Activated CD4-positive, CD25-positive, alpha-beta regulatory T cell treated with anti-CD3 and anti-CD28 coated beads, Interleukin-2, amount 50 U/mL, for 24 hours (primary cell): ENCODE measurements at places on chromosomes 3 and 15.

DNA sequence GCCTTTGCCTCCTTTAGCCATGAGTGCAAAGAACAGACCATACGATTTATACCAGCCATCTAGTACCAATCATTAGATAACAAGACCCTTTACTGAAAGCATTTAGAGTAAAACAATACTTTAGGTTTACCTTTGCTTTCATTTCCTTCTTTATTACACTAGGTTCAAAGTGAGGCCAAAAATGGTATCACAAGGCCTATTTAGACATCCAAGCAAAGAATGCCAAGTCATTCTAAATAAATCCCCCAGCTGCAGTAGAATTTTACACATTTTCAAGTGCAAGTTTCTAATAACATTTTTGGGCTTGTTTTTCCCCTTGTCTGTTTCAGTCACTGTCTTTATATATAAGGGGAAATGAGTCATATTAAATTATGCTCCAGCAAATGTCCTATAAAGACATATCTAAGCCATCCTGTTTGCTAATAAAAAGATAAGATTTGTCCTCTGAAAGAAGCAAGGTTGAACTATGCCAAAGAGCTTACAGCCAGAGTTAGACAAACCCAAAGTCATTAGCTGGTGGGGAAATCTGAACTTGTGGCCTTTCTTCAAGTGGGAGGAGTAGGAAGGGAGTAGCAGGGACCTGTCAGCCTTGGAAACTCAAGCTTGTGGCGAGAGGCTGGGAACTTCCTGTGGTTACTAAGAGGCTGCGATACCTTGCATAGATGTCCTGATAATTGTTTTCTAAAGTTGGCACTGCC, 232.7 kb downstream of the MECOM start:
- ATAC-seq: no peak

DNA sequence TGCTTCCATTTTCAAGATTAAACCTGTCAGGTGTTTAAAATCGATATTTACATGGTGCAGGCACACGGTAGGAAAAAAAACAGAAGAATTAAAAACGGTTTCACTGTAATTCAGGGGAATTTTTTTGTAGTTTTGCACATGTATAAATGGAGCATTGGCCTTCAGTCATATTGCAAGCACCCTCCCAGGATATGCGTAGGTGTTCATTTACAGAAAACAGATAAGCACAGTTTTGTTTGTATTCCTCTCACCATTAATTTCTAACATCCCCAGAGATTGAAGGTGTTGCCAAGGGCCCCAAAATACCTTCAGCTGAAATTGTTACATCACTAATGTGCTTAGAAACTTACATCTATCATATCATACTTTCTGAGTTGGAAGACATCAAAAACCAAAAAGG, 427.1 kb upstream of the NR2F2 start:
- no peak for ATAC-seq

- ATAC-seq: no peak
Observed at GRCh38 chr3:105956306-105956705, 87.5 kb upstream of the CBLB start.

- ATAC-seq: no peak
Observed at GRCh38 chr3:185595526-185595925, 9.4 kb downstream of the SENP2 start.

DNA sequence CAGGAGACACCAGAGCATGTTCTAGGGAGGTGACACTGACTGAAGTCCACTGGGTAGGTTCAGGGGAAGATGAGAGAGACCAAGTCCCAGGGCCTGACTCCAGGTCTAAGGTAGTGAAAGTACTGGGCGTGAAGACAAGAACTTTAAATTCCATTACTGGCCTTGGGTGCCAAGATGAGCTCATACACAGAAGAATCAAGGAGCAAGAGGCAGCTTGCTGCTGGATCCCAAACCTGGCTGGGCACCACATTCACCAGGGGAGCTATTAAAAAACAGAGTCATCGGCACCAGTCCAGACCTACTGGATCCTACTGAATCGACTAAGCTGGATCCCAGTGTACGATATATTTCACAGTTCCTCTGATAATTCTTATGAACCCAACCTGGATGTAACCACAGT, 42.1 kb upstream of the ATG7 start:
- no peak for ATAC-seq

- ATAC-seq: no peak
Observed at GRCh38 chr3:156321945-156322344, 201.6 kb downstream of the KCNAB1 start.

GRCh38 chr3:68817243-68817642, 115.1 kb downstream of the TAFA4 start:
- ATAC-seq: no peak

- ATAC-seq: no peak
Observed at GRCh38 chr3:30354513-30354912, 251.9 kb upstream of the TGFBR2 start.

DNA sequence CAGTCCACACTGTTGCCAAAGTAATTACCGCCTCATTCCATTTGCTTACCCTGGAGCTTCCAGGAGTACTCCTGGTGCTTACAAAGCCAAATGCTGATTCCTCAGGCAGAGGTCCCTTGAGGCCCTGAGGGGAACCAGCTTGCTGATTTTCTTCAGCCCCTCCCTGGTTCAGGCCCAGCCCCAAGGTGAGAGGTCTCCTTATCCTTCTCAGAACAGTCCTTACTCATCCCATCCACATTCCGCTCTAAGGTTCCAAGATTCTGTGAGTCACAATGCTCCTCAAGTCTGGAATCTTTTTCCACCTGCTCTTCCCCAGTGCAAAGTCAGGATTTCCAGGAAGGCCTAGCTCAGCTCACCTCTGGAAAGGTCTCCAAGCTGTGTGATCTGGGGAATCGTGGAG, 1.8 kb upstream of the ATP10A start:
- no peak for ATAC-seq

DNA sequence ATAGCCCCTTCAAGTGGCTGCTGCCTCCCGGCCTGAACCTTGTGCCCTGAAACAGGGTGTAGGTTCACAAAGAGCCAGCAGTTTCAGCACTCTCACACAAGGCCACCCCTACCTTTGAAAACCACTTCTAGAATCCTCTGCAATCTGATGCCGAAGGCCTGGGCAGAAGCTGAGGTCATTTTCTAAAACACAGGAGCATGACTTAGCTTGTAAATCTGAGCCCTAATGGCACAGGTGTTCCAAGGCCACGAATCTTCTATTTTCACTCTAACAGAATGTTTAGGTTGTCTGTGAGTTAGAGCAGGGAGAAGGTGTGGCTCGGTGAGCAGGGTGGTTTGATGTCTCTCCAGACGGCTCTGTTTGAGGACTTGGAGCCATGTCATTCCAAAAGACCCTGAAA, 62.3 kb downstream of the SYNM start:
- ATAC-seq: no peak

DNA sequence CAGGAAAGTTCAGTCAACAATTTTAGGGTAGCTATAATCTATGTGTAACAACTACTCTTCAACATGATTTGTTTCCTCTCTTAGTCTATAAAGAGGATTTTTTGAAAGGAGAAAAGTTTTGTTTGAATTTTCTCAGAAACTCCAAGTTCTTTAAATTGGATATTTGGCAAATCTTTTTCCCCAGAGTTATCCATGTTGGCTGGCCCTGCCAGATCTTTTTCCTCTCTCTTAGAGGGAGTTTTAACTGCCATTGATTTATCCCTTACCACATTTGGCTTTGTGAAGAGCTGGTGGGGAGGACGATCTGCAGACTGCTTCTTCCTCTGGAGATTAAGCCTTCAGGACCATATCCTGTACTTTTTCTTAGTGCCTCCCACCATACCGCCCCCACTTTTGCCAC, 64.9 kb upstream of the ROPN1 start:
- no peak for ATAC-seq
